ENCODE measurements at places on chromosomes 4 and X.

GRCh38 chr4:108172231-108172752 lies 3.6 kb upstream of the LEF1 start:
- DNase-seq = no peak

DNA sequence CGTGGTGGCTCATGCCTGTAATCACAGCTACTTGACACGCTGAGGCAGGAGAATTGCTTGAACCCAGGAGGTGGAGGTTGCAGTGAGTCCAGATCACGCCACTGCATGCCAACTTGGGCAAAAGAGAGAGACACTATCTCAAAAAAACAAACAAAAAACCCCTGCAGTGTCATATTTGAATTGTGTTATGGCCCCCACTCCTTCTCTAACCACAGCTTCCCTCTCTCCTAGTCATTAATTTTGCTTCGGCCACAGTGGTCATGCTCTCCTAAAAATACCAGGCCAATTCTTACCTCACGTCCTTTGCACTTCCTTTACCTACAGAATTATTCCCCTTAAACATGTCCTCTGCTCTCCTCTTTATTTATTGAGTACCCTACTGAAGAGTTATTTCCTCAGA lies 206.1 kb downstream of the PPP3CA start:
- no peak for DNase-seq

DNA sequence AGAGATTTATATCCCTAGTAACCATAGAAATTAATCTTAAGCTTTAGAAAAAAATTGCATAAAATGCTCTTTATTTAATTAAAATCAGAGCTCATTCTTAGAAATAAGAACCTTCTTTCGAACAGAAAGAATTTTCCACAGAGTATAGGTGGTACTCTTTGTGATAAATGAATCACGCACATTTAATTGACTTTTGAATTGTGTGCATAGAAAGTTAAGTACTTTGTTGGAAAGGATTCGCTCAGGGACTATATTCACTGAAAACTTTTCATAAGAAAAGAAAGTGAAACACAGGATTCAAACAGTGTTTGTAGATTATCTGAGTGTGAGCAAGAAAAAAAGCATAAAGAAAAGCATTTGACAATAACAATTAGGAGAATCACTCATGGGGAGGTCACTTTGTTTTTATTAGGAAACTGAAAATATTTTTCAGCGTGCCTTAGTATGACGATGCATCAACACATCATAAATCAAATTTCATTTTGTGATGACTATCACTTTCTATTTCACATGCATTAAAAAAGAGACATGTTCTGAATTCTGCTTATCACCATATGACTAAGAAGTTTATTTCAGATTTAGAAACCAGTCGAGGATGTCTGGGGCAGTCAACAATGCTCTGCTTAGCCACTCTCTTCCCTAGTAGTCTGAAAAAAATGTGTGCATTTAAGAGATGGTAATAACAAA lies 49.5 kb downstream of the STX18 start:
- DNase-seq = no peak

DNA sequence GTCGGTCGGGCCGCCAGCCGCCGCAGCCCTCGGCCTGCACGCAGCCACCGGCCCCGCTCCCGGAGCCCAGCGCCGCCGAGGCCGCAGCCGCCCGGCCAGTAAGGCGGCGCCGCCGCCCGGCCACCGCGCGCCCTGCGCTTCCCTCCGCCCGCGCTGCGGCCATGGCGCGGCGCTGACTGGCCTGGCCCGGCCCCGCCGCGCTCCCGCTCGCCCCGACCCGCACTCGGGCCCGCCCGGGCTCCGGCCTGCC lies 213 bp downstream of the NFKB1 start:
- DNase-seq = no peak

DNA sequence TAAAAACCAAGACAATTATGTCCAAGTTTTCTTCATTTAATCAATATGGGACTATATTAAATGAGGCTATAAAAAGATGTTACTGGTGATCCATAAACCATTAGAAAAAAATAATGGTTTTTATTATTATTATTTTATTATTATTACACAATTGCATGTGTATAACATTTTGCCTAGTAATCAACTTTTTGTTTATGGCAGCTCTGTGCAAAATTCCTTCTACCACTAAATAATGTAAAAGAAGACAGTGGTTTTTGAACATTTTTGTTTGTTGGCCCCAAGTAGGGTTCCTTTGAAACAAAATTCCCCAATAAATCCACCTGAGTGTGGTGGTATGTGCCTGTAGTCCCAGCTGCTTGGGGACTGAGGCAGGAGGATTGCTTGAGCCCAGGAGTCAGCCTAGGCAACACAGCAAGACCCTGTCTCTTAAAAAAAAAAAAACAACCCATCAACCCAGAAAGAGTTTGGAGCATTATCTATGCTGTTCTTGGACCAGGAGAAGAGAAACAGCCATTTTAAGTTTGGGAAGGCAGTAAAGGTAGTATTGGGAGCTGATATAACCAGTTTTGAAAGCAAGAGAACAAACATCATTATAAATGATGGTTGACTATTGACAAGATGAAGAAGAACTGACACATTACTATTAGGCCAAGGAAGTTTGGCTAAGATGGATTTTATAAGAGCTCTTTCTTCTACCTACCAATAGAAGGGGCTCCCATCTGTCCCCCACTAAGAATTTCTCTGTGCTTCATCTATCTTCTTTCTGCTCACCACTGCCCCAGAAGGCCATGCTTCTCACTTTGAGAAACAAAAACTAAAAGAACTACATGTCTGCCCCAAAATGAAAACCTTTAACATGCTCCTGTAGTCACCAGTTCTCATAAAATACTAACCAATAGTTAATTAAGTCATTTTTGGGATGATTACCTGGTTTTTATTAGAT lies 2.2 kb downstream of the TMEM156 start:
- DNase-seq = no peak

DNA sequence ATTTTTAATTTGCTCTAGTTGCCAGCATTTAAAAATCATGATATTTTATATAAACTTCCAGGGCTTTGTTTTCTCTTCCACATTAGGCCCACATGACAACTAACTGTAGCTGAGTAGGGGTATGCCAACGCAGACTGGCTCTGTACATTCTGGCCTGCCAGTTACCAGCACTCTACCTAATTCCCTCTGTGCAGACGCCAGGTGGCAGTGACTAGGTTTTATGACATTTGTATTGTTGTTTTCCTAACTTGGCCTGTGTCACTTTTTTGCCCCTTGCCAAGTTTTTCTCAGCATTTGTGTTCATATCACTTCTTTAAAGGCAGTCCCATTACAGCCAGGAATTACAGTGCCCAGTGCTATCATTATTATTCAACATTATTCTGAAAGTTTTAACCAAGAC lies 347.5 kb downstream of the NKX6-1 start:
- no peak for DNase-seq

- DNase-seq = no peak
Observed at GRCh38 chrX:129876771-129877305, 29.1 kb upstream of the UTP14A start.

DNA sequence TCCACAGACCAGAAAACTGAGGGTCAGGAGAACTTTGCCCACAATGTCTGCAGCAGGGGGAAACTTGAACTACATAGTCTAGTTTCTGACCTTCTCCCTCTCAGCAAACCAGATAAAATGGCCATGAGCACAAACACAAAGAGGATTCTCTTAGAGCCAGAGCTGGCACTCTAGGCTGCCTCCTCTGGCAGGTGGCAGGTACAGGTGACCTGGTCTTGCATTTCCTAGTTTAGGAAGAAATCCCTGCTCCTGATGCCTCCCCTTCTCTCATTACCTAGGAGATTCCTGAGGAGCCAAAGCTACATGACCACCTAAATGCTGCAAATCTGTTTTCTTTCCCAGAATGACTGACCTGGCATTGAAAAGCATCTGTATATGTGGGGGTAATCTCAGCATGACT lies 45.1 kb downstream of the ARHGEF9 start:
- DNase-seq = no peak

- DNase-seq = no peak
Observed at GRCh38 chr4:36740796-36741310, 459.4 kb downstream of the DTHD1 start.

- no peak for DNase-seq
Observed at GRCh38 chrX:129825746-129826505, 17.8 kb downstream of the ZDHHC9 start.

- no peak for DNase-seq
Observed at GRCh38 chr4:106851726-106852125, 184.4 kb downstream of the DKK2 start.

- no peak for DNase-seq
Observed at GRCh38 chr4:87962398-87963146, 12.9 kb upstream of the SPP1 start.

- DNase-seq = no peak
Observed at GRCh38 chr4:48914311-48914710, 7.7 kb upstream of the OCIAD2 start.

GRCh38 chr4:107243141-107243781 lies 207.1 kb upstream of the DKK2 start:
- no peak for DNase-seq

GRCh38 chrX:3450881-3451570 lies 104.6 kb upstream of the MXRA5 start:
- no peak for DNase-seq

GRCh38 chr4:15779306-15779705 lies 1.2 kb downstream of the CD38 start:
- no peak for DNase-seq

DNA sequence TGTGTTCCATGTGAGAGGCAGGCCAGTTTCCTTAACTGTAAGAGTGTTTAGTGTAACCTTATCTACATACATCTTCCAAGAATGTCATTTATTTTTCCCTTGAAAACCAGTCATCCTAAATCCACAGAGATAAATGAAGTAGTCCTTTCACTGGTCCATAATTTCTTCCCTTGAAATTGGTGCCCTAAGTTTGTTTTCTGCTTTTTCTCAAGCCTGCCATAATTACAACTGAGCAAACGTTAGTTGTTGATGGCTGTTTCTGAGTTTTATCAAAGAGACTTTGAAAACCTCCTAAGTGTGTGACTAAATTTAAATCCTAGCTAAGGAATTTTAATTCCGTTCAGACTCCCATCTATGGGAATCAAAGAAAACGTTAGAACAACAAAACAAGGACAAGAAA lies 3.6 kb upstream of the TDO2 start:
- DNase-seq = no peak

DNA sequence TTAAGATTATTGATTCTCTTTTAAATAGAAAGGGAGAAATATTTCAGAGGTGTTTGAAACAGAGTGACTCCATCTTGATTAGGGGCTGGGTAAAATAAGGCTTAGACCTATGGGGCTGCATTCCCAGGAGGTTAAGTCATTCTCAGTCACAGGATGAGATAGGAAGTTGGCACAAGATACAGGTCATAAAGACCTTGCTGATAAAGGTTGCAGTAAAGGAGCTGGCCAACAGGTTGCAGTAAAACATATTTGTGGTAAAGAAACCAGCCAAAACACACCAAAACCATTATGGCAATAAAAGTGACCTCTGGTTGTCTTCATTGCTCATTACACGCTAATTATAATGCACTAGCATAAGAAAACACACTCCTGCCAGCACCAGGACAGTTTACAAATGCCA lies 165.0 kb downstream of the SPIN4 start:
- no peak for DNase-seq

GRCh38 chr4:141028024-141028529 lies 105.2 kb downstream of the RNF150 start:
- DNase-seq = no peak

DNA sequence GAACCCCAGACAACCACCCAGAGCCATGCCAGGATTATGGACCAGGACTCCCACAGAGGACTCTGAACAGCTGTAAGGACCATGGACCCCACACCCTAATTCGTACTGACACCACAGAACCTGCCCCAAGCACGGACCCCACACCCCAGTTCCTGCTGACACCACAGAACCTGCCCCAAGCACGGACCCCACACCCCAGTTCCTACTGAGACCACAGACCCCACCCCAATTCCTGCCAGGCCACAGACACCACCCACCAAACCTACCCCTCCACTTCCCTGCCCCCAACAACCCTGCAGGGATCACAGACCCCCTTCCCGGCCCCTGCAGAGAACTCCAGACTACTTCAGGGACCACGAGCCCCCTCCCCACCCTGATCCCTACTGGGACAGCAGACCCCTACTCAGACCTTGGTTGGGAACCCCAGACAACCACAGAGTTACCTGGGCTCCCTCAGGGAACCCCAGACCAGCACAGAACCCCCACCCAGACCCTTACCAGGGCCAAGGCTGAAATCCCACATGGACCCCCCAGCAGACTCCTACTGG lies 1.4 kb upstream of the DHRSX start:
- DNase-seq = no peak

DNA sequence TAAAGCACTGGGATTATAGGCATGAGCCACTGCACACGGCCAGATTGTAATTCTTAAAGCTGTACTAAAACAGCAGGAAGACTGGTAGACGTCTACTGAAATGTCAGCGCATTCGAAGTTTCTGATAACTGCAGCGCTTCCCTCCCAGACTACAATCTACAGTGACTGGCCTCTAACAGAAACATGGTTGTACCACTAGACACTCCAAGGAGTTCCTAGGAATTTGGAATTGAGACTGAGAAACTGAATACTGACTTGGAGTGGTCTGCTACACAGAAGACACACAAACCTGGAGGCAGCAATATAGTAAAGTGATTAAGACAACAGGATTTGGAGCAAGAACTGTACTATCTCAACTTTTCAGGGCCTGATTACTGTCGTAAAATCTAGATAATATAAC lies 937 bp downstream of the HELQ start:
- no peak for DNase-seq

GRCh38 chr4:79576429-79576753 lies 168.4 kb upstream of the GK2 start:
- no peak for DNase-seq

DNA sequence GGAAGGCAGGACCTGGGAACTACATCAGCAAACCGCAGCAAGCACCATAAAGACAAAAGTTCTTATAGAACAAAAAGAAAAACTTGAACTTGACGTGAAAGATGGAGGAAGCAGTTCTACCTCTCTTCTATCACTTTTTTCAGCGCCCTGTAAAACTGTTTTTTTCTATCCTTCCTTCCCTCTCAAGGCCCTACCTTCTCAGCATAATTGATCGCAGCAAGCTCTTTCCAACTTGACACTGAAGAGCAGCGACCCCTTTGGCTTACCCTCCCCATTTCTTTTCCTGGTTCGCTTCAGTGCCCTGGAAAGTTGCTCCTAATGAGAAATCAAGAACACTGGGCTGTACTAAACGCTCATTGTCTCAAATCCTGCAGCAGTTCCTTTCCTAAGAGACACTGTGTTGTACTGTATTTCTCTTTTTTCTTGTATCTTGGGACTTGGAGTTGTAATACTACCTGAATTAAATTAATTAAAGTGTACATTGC lies 150.6 kb upstream of the SLC4A4 start:
- DNase-seq = no peak
